ENCODE measurements at places on chromosomes 5 and 9. TPM values are rescaled to one million over a fixed set of nuclear protein-coding genes. Genes with fewer than 3 reads are reported as not detected.

The KIF3A gene
- 12.2 TPM for total RNA-seq

The SPINK4 gene
- not detected for total RNA-seq

The SAXO1 gene
- total RNA-seq, result under 0.01 TPM

The ZFYVE16 gene
- 21.4 TPM for total RNA-seq

The MOB3B gene
- under 0.01 TPM for total RNA-seq

The OTP gene
- total RNA-seq, result not detected

The MSX2 gene
- total RNA-seq, result 0.50 TPM

The PCDHGB6 gene
- total RNA-seq, result 4.7 TPM

The UBE2QL1 gene
- total RNA-seq, result 0.06 TPM

The ZNF883 gene
- total RNA-seq, result 1.7 TPM

The CNTFR gene
- total RNA-seq, result not detected

The BRINP1 gene
- 0.56 TPM for total RNA-seq

The FBP2 gene
- total RNA-seq, result not detected

The PAIP1 gene
- 73.9 TPM for total RNA-seq

The MYMK gene
- not detected for total RNA-seq

The PRUNE2 gene
- total RNA-seq, result 65.3 TPM

The CDKN2B gene
- total RNA-seq, result 4.4 TPM

The PAM gene
- 971 TPM for total RNA-seq

The NSUN2 gene
- 57.5 TPM for total RNA-seq

The GBGT1 gene
- total RNA-seq, result 3.8 TPM

The CCDC192 gene
- not detected for total RNA-seq

The CDC42SE2 gene
- 24.0 TPM for total RNA-seq

The SNX30 gene
- 10.6 TPM for total RNA-seq

The RABGAP1 gene
- total RNA-seq, result 45.3 TPM

The GPRIN1 gene
- total RNA-seq, result 3.2 TPM

The RHOBTB3 gene
- 27.5 TPM for total RNA-seq

The SMIM23 gene
- total RNA-seq, result not detected

The TRIO gene
- total RNA-seq, result 99.9 TPM

The GCNT4 gene
- total RNA-seq, result 3.5 TPM

The UTP15 gene
- total RNA-seq, result 14.9 TPM

The PCDHA13 gene
- total RNA-seq, result 0.19 TPM

The QRFP gene
- not detected for total RNA-seq
